ENCODE measurements at places on chromosomes 7 and 10.

- no peak for DNase-seq
Observed at GRCh38 chr7:109986701-109987100, 1104.2 kb upstream of the LRRN3 start.

DNA sequence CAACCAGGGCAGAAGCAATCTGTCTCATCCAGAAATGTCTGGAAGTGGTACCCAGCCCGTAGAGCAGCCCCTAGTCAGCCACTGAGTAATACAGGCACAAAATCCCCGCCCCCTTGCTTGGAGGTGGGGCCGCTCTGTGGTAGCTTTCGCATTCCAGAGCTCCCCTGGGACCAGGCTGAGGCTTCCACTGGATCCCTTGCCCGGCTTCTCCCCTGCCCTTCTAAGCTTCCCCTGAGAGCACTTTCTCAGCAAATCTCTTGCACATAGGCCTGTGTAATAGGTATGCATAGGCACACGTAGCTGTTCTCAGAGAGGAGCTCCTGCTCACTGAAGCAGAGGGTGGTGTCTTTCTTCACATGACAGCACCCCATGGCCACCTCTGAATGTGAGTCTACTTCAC, 144.2 kb downstream of the BMS1 start:
- no peak for DNase-seq

- DNase-seq: no peak
Observed at GRCh38 chr7:138564365-138564764, 104.3 kb downstream of the TRIM24 start.

DNA sequence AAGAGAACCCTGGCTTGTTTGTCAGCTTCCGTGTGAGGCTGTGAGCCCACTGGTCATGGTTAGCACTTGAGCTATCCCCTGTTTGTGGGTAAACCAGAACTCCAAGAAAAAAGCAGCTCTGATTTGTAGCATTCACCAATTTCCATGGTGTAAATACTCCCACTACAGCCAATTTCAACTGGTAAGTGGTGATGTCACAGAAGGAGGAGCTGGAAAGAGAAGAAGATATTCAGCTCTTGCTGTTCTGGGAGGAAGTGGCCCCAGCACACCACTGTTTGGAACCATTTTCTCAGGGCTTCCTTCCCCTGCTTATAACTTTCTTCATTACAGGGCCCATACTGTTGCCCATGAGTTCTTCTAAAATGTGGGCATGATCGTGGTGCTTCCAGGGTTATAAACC, 500.1 kb upstream of the ZMIZ1 start:
- no peak for DNase-seq

DNA sequence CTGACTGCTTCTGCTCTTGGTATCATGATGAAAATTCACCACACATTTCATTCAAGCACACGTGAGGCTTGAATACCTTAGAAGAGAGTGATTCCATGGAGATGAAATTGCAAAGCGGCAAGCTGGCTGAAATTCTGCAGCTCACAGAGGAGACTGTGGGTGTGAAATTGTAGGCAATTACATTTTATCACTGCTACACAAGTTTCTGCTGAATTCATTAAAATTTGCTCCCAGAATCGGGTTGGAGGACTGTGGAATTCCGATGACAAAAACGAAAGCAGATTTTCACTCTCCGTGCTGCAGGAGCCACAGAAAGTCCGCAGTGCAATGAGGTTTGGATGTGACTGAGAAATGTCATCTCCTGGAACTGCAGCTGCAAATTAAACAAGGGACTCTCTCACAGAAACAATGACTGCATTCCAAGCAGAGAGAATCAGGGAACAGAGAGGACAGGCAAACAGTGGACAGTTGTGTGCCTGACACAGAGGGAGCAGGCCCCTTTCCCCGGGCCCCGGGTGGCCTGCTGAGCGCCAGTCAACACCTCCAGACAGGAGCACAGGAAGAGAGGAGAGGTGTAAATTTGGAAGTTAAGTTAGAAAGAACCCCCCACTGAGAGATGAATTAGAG, 109.1 kb downstream of the C10orf90 start:
- DNase-seq: no peak

DNA sequence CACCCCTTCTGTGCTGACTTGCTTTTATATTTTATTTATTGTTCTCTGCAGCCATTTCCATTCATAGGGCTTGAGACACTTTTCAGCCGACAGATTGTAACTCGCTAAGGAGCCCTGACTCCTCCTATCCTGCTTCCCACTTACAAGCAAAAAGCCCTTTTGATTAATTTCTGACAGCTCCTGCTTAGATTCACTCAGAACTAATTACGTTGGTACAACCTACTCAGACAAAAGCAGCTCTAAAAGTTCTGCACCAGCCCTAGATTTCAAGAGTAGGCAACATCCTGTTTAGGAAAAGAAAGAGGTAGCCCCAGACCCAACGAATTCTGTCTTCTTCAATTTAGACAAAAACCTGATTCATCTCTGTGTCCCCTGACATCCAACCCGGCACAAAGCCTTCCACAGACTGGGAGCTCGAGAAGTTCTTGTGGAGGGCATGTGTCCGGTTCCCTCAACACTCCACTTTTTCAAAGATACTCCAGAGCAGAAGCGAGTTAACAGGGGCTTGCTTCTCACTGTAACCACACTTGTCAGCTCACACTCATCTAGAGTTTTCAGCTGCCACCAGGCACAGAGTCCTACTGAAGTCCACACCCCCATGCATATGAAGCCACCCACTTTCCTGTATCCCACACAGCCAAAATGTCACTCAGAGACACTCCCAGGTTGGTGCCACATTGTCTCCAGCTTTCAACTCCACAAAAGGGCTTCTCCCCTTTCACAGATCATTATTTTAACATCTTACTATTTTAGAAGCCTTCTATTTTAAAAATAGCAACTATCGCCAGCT, 113.6 kb upstream of the NFE2L3 start:
- no peak for DNase-seq

Measured in CMK (cell line).